ELF-1 (cell line): ENCODE measurements at places on chromosomes 2 and 18.

DNA sequence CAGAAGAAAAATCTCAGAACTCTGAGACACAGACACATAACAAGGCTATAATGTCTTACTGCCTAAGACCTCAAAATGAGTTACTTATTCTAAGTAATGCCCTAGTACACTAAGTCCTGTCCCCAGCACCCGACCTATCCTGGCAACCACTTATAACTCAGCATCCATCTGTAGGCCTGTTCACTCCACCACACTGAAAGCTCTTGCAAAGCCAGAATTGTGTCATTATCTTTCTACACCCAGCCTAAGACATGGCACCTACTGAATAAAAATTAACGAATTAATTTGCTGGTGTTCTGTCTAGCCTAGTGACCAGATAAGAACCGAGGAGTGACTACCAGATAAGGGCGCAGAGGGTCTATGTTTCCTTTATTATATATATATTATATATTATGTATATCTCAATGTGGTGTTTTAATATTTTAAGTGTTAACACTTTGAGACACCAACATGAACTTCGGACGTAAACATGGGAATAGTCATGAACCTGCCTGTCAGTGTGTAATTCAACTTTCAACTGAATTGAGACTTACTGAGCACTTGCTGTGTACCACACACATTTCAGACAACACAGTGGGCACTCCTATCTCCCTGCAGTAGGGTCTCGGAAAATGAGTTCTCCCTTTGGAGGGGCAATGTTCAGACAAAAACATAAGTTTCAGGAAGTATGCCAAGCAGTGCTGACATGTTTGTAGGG, 27.7 kb downstream of the TMEM131 start:
- DNase-seq: no peak

GRCh38 chr2:229154381-229154780, 116.7 kb downstream of the PID1 start:
- DNase-seq: no peak

GRCh38 chr2:242031481-242032019, 162.0 kb downstream of the RTP5 start:
- DNase-seq: no peak

GRCh38 chr2:109376115-109376514, 237.7 kb downstream of the SEPTIN10 start:
- DNase-seq: no peak
